Activated T-cell treated with anti-CD3 and anti-CD28 coated beads, Interleukin-2, amount 50 U/mL, for 1 hour (primary cell): ENCODE measurements at places on chromosomes 1 and 21.

DNA sequence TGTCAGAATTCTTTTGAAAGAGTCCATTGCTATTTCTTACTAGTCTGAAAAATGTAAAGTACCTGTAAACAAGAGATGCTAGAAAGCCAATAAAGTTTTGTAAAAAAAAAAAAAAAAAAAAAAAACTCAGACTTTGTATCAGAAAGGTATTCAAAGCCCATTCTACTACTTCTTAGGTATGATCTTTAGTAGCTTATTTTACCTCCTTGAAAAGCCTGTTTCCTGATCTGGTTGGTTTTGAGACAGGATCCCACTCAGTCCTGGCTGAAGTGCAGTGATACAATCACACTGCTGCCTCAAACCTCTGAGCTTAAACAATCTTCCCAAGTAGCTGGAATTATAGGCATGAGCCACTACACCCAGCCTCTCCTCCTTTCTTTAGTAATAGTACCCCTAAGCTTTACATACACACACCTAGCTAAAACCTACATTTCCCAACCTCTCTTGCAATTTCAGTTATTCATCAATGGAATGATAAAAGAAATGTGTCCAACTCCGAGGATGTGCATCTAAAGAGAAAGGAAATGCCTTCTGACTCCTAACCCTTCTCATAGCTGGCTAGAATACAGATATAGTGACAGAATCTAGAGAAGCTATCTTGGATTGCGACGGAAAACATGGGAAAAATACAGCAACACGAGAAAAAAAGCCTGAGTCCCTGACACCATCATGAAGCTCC is 30.6 kb downstream of the EPS15 start:
- DNase-seq, result no peak

DNA sequence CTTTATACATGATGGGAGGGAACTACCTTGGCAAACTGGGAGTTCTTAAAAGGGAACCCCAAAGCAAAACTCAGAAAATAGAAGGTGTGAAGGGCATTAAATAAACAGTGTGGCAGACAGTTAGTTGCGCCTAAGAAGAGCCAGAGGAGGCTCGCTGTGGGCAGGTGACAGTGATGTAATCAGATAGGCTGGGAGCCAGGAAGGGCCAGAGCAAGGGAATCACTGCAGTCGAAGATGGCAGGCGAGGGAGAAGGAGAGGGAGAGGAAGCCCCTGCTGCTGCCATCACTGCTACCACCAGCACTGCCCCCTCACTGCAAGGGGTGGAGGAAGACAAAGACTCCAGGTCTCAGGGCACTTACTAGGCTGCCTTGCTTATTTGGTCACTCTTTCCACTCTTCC is 97.2 kb downstream of the ST3GAL3 start:
- no peak for DNase-seq

DNA sequence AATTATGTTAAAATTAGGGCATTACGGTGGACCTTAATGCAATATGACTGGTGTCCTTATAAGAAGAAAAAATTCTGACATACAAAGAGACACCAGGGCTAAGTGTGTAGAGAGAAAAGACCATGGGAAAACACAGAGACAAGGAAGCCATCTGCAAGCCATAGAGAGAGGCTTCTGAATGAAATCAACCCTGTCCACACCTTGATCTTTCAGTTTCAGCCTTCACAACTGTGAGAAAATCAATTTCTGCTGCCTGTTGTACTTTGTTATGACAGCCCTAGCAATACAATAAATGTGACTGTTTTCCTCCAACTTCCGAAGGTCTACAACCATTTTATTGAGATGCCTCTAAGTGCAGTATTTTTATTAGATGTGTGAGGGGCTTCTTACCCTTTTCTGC is 1407.2 kb downstream of the MRPL39 start:
- DNase-seq, result no peak

- no peak for DNase-seq
These were observed 9.9 kb downstream of the SNRPE start for GRCh38 chr1:203871114-203871880.

- peak; percentile 29 for DNase-seq
These were observed 64.8 kb downstream of the SLC19A1 start for GRCh38 chr21:45477176-45478114.

GRCh38 chr1:58409890-58410289 is 136.6 kb downstream of the OMA1 start:
- DNase-seq, result no peak

DNA sequence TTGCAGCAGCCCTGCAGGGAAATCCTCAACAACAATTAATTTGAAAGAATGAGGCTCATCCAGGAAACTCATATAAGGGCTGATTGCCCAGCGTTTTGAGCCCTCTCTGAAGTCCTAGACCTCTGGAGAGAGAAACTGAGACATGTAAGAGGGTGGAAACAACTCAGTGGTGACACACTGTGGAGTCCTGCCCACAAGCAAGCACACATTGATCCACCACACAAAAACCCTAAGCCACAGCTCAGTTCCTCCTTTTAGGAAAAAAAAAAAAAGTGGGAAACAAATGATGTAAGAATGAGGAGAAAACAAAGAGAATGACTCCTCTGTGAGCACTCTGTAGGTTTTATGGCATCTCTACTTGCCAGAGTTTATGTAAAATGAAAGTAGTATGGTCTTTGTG is 22.9 kb upstream of the PLA2G5 start:
- no peak for DNase-seq
